ENCODE measurements at places on chromosomes 6 and 20.

- DNase-seq, result no peak
Measured at GRCh38 chr6:25410102-25410501, 130.9 kb downstream of the CARMIL1 start.

- DNase-seq, result no peak
Measured at GRCh38 chr6:21107796-21108195, 485.8 kb upstream of the SOX4 start.

DNA sequence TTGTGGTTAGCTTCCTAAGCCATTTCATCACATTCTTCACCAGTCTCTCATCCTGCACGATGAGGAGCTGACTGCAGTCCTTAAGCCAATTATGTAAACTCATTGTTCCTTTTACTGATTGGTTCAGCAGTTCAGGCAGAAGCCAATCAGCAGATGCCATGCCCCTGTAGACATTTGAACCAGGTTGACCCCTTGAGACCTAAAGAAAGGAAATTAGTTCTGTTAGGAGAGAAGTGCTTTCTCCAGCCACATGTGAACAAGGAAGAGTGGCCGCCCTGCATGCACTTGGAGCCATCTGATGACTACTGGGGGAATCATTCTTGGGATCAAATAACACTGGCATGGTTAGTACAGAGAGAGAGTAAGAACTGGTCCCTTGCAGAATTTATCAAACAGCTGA, 535.2 kb upstream of the ID4 start:
- no peak for DNase-seq

DNA sequence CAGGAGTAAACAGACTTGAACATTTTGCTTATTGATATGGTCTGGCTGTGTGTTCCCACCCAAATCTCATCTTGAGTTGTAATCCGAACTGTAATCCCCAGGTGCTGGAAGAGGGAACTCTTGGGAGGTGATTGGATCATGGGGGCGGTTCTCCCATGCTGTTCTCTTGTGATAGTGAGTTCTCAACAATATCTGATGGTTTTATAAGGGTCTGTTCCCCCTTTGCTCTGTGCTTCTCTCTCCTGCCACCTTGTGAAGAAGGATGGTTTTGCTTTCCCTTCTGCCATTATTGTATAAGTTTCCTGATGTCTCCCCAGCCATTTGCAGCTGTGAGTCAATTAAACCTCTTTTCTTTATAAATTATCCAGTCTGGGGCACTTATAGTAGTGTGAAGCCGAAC, 40.0 kb downstream of the MYLIP start:
- peak; percentile 41 for DNase-seq

DNA sequence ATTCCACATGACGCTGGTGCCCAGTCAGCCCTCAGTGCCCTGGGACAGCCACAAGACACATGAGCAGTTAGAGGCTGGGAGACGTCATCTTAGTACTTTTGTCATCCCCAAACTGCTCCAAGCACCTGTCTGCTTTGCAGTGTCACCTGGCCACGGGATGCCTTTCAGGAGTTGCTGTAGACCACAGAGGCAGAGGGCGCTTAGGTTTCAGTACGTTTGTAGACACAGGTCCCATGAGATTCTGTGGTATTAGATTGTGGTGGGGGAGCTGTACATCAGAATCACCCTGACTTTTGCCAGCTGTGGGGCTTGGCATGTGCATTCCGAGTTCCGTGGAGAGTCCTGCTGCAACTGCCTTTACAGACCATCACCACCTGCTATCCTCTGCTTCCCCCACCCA, 16.7 kb downstream of the MAVS start:
- DNase-seq, result no peak

GRCh38 chr20:62246872-62247652, 8.7 kb downstream of the OSBPL2 start:
- no peak for DNase-seq

GRCh38 chr6:169776379-169776778, 25.0 kb downstream of the ERMARD start:
- no peak for DNase-seq

- DNase-seq, result no peak
Measured at GRCh38 chr6:68758559-68758958, 123.5 kb downstream of the ADGRB3 start.

DNA sequence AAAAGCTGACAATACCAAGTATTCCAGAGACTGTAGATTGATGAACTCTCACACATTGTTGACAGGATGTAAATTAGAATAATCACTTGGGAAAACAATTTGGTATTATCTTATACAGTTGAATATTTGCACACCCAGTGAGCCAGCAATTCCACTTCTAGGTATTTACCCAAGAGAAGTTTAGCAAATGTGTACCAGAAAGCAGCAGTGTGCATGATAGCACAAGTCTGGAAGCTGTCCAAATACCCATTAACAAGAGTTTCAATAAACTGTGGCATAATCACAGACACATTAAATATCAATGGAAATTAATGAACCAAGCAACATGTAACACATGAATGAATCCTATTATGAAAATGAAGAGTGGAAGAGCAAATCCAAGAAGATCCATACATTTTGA, 233.6 kb downstream of the TPBG start:
- no peak for DNase-seq

DNA sequence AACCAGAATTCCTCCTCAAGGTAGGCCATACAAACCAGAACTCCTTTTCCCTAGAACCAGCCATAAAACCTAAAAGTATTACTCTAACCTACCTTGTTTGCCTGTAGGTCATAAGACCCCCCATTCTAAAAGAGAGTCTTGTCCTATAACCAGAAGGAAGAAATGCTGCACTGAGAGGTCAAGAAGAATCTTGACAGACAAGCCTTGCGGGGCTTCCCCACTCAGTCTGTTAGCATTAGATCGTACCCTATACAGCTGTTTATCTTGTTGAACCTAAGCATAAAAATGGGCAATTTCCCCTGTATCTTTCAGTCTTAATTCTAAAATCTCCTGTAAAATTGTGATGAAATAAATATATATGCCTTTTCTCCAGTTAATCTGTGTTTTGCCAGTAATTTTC, 52.3 kb upstream of the HFE start:
- no peak for DNase-seq

GRCh38 chr6:8065519-8065911, 1.3 kb upstream of the BLOC1S5 start:
- no peak for DNase-seq

DNA sequence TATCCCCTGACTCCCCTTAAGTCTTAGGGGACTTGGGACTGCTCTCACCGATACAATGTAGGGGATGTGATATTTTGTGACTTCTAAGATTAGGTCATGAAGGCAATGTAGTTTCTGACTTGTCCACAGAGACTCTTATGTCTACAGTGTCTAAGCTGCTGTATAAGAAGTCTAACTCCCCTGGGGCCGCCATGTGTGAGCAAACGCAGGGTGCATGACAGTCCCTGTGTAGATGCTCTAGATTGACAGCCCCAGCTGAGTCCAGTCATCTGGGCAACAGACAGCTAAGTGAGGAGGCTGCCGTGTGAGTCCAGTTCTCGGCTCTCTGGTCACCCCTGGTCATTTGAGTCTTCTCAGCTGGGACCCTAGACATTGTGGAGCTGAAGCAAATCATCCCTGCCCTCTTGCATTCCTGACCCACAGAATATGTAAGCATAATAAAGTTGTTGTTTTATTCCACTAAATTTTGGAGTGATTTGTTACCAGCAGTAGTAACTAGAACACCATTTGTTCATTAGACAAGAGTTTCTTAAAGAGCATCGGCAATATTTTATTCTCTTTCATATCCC, 743.3 kb upstream of the CHD6 start:
- no peak for DNase-seq

DNA sequence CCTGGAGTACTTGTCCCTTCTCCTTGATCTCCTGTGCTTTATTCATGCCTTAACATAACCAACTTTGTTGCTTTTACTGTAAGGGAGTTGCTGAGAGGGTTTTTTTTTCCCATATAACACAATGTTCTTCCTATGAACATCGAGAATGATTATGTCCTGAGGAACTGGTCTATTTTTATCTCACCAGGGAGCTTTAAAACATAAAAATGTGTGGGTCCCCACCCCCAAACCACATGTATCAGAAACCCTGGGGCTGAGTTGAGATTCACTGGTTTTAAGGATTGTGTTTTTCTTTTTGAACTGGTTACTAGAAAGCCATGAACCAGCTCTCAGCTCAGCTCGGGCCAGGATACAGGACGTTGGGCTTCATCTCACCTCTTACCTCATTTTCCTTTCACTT, 118.5 kb upstream of the JAG1 start:
- DNase-seq, result no peak

DNA sequence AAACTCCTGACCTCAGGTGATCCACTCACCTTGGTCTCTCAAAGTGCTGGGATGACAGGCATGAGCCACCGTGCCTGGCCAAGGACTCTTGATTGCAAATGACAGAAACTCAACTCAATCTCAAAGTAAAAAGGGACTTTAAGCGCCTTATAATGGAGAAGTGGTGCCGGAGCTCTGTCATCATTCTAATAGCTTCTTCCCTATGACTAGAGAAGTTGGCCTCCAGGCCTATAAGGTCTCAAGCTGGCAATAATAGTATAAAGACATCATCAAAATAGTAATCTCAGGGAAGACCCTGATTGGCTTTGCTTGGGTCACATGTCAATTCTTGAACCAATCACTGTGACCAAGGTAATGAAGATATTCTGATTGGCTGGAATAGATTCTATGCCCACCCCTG, 8.5 kb upstream of the KIAA1755 start:
- DNase-seq, result no peak

GRCh38 chr6:108133594-108134179, 32.1 kb upstream of the NR2E1 start:
- no peak for DNase-seq

Measured in fibroblast of the conjunctiva (primary cell).